ENCODE measurements at places on chromosomes 1 and 21. TPM values are rescaled to one million over a fixed set of nuclear protein-coding genes. Genes with fewer than 3 reads are reported as not detected.

Gene ALDH4A1
- total RNA-seq = 19.5 TPM

Gene ALX3
- total RNA-seq = not detected

Gene LEPR
- 2.7 TPM for total RNA-seq

Gene AIRE
- total RNA-seq = not detected

Gene BTBD19
- 6.5 TPM for total RNA-seq

Gene CD101
- total RNA-seq = 4.3 TPM

Gene KCNJ6
- total RNA-seq = 0.68 TPM

- H3K4me3 ChIP-seq = no peak overlapping the region
- no peaks in the 10 kb centered on the region for H3K4me1 ChIP-seq
- no peaks in the 10 kb centered on the region for H3K36me3 ChIP-seq
- no peaks in the 10 kb centered on the region for H3K27me3 ChIP-seq
- H3K27ac ChIP-seq = no peak overlapping the region
Measured at GRCh38 chr1:172946814-172947507, 103.8 kb downstream of the TNFSF18 start.

DNA sequence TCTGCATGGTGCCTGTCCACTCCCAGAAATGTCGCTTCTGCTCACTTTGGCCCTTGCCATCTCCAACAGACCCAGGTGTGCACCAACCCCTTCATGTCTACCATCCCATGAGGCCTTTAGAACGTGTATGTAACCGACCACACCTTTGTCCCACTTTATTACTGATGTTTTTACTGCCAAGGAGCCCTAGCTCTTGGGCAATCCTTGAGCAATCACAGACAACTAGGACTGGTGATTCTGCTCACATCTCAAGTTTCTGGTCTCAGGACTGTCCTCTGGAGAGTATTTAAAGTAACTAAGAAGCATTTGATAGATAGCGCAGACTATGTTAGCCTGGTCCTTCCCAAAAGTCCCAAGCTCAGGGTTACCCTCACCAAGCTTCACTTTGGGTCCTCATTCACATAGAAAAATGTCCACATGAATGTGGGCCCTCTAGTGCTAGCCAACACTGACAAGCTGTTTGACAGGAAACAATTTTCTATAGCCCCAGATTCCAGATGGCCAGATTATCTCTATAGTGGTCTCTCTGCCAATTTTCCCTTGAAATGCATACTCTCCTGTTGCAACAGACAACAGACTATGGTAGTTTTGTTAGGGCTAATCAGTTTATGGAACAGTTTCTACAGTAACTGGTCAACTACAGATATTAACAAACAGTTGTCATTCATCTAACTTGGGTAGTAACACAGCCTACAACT is 6.9 kb upstream of the TMEM81 start:
- H3K36me3 ChIP-seq = peaks cover 14% of the 10 kb centered on the region
- no peak overlapping the region for H3K4me3 ChIP-seq
- DNase-seq = no peak
- H3K27ac ChIP-seq = no peak overlapping the region
- no peaks in the 10 kb centered on the region for H3K4me1 ChIP-seq
- H3K27me3 ChIP-seq = no peaks in the 10 kb centered on the region

GRCh38 chr1:113166473-113166872 is 93.5 kb downstream of the LRIG2 start:
- H3K27me3 ChIP-seq = no peaks in the 10 kb centered on the region
- H3K4me3 ChIP-seq = no peak overlapping the region
- no peaks in the 10 kb centered on the region for H3K36me3 ChIP-seq

- H3K36me3 ChIP-seq = peaks cover 6% of the 10 kb centered on the region
- no peak overlapping the region for H3K27ac ChIP-seq
- H3K4me3 ChIP-seq = peak overlapping the region; percentile 14
- peaks cover 35% of the 10 kb centered on the region for H3K4me1 ChIP-seq
Measured at GRCh38 chr1:50421366-50421748, 1.9 kb downstream of the DMRTA2 start.

DNA sequence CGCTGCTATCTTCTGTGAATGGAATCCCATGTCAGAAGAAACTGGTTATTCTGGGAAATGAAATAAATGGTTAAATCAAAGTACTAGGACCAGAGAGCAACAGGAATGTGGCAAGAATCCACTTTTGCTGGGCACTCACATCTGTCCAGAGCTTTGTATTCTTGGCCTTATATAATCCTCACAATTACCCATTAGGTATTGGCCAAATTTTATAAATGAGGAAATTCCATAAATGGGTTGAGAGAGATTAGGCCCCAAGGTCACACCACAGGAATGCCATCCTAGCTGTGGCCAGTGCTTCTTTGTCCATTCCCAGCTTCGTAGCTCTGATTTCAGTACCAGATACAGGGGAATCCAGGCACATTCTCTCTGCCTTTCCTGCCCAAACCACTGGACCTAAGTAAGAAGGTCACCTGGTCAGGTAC is 76.1 kb upstream of the HOOK1 start:
- H3K36me3 ChIP-seq = peaks cover 17% of the 10 kb centered on the region
- H3K4me3 ChIP-seq = no peak overlapping the region
- H3K4me1 ChIP-seq = peaks cover 16% of the 10 kb centered on the region

DNA sequence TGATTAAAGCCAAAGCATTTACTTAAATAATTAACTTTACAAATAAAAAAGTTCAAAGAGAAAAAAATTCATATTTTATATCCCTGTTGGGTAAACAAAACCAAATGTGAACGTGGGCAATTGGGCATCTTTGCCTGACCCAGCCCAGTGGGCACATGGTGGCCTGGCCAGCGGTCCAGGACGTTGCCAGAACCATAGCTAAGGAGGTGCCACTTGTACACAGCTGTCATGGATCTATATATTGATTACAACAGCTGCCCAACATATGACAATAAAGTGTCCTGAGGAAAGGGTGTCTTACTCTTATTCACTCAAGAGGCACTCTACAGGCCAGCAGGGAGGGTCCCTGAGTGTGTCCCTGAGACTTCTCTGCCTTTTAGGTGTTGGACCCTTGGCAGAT is 78.5 kb downstream of the BCAR3 start:
- no peak overlapping the region for H3K27ac ChIP-seq
- H3K4me1 ChIP-seq = peaks cover 82% of the 10 kb centered on the region
- peaks cover 25% of the 10 kb centered on the region for H3K36me3 ChIP-seq

- H3K27ac ChIP-seq = no peak overlapping the region
- H3K36me3 ChIP-seq = no peaks in the 10 kb centered on the region
- no peaks in the 10 kb centered on the region for H3K27me3 ChIP-seq
Measured at GRCh38 chr21:29219165-29219770, 79.5 kb upstream of the BACH1 start.

DNA sequence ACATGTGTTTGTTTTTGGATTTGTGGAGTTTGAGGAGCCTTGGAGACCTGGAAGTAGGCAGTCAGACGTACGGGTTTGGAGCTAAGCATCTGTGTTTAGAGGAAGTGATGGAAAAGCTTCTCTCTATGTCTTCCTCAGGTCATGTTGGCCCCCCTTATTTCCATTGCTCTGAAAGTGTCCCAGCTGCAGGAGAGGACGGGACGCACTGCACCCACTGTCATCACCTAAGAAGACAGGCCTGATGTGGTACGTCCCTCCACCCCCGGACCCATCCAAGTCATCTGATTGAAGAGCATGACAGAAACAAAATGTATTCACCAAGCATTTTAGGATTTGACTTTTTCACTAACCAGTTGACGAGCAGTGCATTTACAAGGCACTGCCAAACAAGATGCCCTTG is 66.2 kb downstream of the PGM1 start:
- H3K27me3 ChIP-seq = no peaks in the 10 kb centered on the region
- H3K4me1 ChIP-seq = no peaks in the 10 kb centered on the region
- H3K4me3 ChIP-seq = no peak overlapping the region

DNA sequence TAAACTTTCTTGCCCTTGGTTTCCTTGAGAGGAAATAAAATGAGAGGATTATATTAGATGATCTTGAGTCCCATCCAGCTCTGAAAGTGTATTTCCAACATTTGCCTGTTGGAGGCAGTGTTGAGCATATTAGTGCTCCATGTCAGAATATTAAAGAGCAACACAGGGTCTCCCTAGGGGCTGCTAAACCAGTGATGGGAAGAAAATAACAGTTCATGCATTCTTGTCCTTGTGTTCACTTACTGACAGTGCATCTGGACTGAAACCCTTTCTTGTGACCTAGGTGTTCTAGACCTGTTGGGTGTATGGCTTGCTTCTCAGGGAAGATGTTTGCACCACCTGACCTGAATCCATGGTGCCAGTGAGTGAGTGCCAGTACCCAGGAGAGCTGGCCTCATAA is 124.7 kb upstream of the KIAA0040 start:
- no peaks in the 10 kb centered on the region for H3K27me3 ChIP-seq
- H3K4me1 ChIP-seq = peaks cover 5% of the 10 kb centered on the region
- H3K4me3 ChIP-seq = no peak overlapping the region
- DNase-seq = peak; percentile 4
- no peaks in the 10 kb centered on the region for H3K36me3 ChIP-seq
- no peak overlapping the region for H3K27ac ChIP-seq

GRCh38 chr1:236009191-236009590 is 55.7 kb downstream of the NID1 start:
- peaks cover under 1% of the 10 kb centered on the region for H3K4me1 ChIP-seq
- H3K4me3 ChIP-seq = no peak overlapping the region
- H3K36me3 ChIP-seq = peaks cover 13% of the 10 kb centered on the region

DNA sequence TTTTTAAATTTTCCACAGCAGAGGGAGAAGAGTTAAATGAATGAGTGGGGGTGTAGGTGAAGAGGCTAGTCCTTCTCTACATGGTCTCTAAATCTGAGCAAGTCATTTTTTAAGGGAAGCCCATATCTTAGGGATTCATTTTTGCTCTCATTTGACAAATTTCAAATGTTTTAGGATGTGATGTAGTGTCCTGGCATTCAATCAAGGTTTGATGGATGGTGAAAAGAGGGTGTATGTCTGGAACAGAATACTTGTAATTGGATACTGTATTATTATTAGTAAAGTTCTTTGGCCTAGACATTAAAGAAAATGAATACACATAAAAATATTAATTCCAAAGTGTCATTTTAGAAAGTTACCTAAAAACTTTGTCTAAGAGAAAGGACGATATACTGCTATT is 167.8 kb upstream of the PTBP2 start:
- H3K4me3 ChIP-seq = no peak overlapping the region
- H3K27me3 ChIP-seq = no peaks in the 10 kb centered on the region
- no peak overlapping the region for H3K27ac ChIP-seq

- no peak for DNase-seq
- H3K27me3 ChIP-seq = no peaks in the 10 kb centered on the region
- no peak overlapping the region for H3K27ac ChIP-seq
- peaks cover 68% of the 10 kb centered on the region for H3K4me1 ChIP-seq
- H3K4me3 ChIP-seq = peak overlapping the region; percentile 58
Measured at GRCh38 chr1:116377541-116378529, 4.8 kb downstream of the ATP1A1 start.

DNA sequence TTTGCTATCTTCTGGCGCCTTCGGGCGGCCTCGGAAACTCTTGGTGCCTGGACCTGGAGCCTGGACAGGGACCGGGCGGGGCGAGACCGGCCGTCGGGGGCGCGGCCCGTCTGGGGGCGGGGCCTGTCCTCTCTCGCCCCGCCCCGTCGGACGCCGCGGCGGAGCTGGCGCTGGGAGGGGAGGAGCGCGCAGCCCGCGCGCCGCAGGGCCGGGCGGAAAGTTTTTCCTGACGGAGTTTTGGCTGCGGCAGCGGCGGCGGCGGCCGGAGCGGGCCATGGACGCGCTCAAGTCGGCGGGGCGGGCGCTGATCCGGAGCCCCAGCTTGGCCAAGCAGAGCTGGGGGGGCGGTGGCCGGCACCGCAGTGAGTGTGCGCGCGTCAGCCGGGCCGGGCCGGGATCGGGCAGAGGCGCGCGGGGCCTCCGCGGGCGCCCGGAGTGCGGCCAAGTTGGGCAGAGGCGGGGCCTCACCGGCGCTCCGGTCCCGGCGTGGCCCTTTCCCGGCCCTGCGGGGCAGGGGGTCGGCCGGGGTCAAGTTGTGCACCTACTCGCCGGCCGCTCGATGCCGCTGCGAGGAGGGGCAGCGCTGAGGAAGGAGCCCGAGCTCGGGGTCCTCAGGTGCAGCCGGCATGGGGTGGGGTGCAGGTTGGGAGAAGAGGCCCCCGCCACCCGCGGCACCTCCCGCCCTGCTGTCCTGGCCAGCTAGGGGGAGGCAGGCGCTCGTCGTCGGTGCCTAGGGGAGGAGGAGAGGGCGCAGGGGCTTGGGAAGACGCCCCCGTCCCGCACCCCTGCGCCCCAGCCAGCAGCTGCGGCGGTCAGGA is at the start of gene LDLRAP1:
Gene LDLRAP1, plus strand, starts transcription at position 182 of the 818 bp plus-strand sequence. Its CDS starts 93 bp downstream, at position 275.
- no peak within 1 kb of the TSS for H3K27ac ChIP-seq
- peak within 1 kb of the TSS; percentile 84 for H3K4me3 ChIP-seq
- H3K4me1 ChIP-seq = peaks cover 26% of the 10 kb centered on the region
- no peaks in the 10 kb centered on the region for H3K27me3 ChIP-seq

GRCh38 chr1:36151134-36151844 is 2.0 kb upstream of the TRAPPC3 start:
- H3K27ac ChIP-seq = peak overlapping the region; percentile 97
- DNase-seq = no peak
- H3K4me3 ChIP-seq = peak overlapping the region; percentile 95

DNA sequence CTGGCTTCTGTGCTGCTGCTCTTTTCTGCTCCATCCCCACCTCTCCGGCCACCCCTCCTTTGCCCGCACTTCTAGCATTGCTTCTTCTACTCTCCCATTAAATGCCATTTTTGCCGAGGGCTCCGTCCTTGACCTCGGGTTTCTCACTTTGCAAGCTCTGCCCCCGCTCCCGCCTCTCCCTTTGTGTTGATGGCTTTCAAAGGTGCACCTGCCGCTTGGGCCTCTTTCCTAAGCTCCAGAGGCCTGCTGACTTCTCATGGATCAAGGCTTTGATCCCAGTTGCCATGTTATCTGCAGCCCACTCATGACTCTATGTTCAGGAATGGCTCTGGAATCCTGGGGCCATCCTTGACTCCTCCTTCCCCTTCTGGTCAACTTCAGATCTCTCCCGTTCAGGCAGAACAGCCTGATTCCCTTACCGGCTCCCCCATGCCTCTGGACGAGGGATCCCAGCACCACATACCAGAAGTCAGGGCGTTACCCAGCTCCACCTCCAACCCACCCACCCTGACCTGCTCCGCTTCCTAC is 54.3 kb downstream of the TLR5 start:
- no peak overlapping the region for H3K4me3 ChIP-seq
- H3K36me3 ChIP-seq = no peaks in the 10 kb centered on the region
- H3K4me1 ChIP-seq = peaks cover 15% of the 10 kb centered on the region
- H3K27me3 ChIP-seq = no peaks in the 10 kb centered on the region
- H3K27ac ChIP-seq = no peak overlapping the region
- DNase-seq = no peak

GRCh38 chr1:220970311-220970710 is 91.1 kb downstream of the HLX start:
- no peak overlapping the region for H3K4me3 ChIP-seq
- H3K36me3 ChIP-seq = no peaks in the 10 kb centered on the region
- peaks cover 2% of the 10 kb centered on the region for H3K27me3 ChIP-seq
- DNase-seq = no peak
- no peak overlapping the region for H3K27ac ChIP-seq
